Brain microvascular endothelial cell (primary cell): ENCODE measurements at places on chromosomes 2 and 18.

GRCh38 chr2:79824086-79824786, 311.4 kb downstream of the CTNNA2 start:
- DNase-seq = no peak

DNA sequence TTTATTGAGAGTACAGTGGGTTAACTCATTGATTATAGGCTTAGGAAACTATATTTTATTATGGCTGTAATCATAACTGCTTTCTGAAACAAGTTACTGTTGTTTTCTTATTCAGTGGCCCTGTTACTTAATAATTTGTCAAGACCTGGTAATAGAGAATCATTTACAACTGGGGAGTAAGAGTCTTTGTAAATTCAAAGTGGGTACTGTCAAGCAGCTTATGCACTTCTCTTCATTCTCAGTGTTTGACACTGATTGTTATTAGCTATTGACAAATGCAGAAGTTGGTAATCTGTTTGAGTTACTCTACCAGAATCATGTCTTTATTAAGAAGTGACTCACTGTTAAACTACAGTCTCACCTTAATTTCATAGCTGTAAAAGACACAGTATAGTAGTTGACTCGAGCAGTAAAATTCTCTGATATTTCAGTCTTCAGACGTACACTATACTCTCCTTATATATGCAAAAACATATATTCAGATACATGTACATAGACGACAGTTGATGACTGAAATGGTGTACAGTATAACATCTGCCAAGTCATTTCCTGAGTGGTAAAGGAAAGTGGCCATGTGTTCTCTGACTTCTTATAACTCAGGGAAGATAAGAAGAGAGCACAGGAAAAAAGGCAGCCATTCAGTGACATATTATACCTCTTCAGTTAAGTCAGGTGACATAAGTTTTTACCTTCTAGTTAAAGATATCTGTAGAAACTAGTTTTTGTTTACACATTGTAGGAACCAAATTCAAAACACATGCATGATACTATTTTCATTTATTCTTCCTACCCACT, 36.0 kb upstream of the TTC27 start:
- DNase-seq = peak; percentile 11

- no peak for DNase-seq
Observed at GRCh38 chr18:37980556-37980955, 415.0 kb upstream of the CELF4 start.

DNA sequence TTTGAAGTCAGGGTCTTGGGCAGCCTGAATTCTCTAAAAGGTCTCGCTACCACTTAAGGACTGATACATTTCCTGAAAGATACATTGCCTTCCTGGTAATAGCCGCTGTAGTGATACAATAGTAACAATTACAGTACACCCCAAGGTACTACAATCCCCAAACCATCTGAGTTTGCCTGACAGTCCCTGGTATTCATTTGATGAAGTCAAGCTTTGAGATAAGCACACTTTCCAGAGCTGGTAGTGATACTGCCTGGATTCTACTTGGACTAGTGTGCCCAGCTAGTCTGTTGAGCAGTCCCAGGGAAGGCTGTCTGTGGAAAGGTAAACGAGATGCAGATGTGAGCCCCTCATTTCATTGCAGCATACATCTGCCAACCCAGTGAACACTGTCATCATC, 24.4 kb upstream of the ITGB6 start:
- DNase-seq = no peak

- peak; percentile 25 for DNase-seq
Observed at GRCh38 chr2:203225423-203226039, 13.3 kb upstream of the CYP20A1 start.

DNA sequence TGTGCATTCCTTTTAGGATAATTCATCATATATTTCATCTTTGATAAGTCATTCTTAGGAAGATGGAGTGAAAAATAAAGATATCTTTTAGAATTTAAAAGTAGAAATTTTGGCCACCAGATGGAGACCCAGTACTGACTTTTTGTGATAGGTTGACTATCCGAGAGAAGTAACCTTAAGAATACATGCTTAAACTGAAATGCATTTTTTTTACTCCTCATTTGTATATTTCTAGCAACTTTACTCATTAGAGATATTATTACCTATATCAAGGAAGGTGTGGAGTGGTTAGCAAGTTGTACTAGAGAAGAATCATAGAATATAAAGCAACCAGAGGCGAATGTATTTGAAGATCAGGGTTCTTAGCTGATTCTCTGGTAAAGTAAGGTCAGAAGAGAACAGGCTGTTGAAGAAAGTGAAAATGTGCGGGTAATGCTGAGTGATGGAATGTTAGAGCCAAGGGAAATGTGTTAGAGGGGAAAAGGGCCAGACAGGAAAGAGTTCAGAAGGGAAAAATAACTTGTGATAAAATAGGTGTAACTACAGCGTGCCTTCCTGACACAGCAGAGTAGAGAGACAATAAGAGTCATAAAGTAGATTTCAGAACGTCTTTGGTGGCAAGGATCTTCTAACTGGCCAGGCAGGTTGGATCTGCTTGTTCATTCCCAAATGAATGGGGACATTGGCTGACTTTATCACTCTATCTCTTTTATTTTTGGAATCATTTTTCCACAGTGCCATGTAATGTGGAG, 52.3 kb downstream of the TDRD15 start:
- DNase-seq = no peak

GRCh38 chr2:241110089-241110606, 8.1 kb upstream of the MTERF4 start:
- no peak for DNase-seq

DNA sequence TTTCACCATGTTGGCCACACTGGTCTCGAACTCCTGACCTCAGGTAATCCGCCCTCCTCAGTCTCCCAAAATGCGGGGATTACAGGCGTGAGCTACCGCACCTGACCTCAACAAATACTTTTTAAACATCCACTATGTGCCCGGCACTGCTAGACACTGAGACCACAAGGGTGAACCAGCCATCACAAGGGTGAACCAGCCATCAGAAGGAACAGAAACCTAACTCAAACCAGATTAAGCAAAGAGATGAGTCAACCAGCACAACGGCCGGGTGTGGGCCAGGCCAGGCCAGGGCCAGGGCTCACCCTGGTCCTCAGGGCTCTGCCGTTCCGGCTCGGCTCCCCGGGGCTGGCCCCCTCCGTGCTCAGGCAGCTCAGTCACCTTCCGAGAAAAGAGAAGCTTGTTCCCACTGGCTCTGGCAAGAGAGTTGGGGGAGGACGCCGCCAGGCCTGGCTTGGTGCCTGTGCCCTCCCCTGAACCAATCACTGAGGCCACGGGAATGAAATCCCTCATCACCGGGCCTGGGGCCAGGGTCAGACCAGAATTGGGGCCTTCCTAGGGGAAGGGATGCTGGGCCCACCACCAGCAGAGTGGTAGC, 4.4 kb downstream of the TEX44 start:
- DNase-seq = no peak

GRCh38 chr18:8041526-8042111, 474.5 kb downstream of the PTPRM start:
- DNase-seq = no peak

GRCh38 chr18:62209046-62209445, 22.0 kb downstream of the RELCH start:
- no peak for DNase-seq

- peak; percentile 63 for DNase-seq
Observed at GRCh38 chr2:9613291-9613690, 17.5 kb downstream of the YWHAQ start.

GRCh38 chr2:39728941-39729351, 50.1 kb downstream of the THUMPD2 start:
- DNase-seq = peak; percentile 51

DNA sequence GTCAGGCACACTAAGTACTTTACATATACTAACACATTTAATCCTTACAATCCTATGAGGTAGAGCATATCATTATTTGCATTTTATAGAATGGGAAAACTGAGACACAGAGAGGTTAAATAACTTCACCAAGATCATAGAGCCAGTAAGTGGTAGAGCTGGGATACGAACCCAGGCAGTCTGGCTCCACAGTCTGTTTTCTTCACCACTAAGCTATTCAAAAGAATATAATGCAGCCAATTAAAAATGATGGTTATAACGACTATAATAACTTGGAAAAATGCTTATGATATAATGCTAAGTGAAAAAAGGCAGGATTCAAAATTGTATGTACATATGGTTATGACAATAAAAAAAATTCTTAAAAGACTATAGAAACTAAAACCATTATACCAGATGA, 7.3 kb downstream of the THOC1 start:
- no peak for DNase-seq

DNA sequence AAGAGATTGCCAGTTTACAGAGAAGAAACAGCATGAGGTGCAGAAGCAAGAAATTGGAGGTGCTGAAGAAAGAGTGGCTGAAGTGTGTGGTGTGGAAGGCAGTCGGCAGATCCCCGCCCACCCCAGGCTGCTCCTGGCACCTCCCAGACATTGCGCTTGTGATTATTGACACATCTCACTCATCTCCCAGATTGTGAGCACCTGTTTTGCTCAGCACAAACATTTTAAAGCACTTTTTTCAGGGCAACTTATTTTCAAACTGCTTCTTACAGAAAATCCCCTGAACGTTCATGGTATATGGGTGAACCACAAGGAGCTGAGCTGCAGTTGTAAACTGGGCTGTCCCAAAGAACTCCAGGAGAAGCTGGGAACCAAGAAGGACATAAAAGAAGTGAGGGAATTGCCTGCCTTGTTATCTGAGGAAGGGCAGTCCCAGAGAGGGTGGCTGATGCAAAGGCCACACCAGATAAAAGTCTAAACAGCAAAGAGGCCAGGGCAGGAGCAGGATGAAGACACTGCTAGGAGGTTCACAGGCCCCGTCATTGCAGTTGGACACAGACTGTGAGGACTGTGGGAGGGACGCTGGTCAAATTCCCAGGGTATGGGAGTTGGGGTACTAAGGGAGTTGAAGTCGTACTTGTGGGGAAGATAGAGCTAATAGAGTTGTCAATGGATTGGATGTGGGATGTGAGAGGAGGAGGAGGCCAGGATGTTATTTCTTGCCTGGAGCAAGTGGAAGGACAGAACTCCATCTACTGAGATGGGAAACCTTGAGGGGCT, 65.1 kb downstream of the INPP4A start:
- no peak for DNase-seq

GRCh38 chr2:232183279-232183678, 195.3 kb upstream of the ALPP start:
- no peak for DNase-seq

- DNase-seq = no peak
Observed at GRCh38 chr2:32008805-32009515, 1.8 kb downstream of the MEMO1 start.

- no peak for DNase-seq
Observed at GRCh38 chr18:34550902-34551301, 159.2 kb upstream of the DTNA start.

GRCh38 chr18:39647627-39648534, 2082.3 kb upstream of the CELF4 start:
- DNase-seq = peak; percentile 89

DNA sequence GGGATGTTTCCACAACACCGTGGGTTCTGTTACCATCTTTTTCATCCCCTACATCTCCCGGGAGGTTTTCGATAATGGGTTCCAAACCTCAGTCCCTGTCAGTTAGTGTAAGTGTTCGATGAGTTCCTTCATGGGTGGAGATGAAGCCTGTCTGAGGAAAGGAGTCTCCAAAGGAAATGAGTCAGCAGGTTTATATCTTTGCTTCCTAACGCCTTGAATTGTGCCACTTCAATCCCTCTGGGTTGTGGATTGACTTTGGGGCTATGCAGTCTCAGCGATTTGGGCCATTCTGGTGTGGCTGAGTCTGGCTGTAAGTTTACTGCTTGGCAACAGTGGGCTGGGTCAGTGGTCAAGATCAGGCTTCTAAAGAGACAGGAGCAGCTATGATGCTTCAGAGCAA, 1.2 kb downstream of the SERPINB5 start:
- DNase-seq = no peak

- peak; percentile 57 for DNase-seq
Observed at GRCh38 chr2:70686577-70687460, 81.2 kb downstream of the ADD2 start.

DNA sequence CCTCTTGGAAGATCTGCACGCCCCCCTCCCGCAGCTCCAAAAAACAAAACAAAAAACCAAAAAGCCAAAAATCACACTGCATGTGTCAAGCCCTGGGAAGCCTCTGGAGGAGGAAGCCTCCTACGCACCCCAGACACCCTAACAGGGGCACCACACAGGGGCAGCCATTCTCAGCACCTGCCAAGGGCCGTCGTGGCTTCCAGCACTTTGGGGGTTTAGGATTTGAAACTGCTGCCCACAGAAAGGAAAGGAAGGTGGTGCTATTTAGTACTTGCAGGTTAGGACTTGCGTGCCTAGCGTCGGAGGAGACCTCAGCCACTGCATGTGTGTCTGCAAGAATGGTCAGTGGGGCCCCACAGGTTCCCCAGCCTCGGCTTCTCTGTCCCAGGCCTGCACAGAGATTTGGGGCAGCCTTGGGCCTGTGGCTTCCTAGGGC, 419 bp upstream of the GPR55 start:
- DNase-seq = no peak

DNA sequence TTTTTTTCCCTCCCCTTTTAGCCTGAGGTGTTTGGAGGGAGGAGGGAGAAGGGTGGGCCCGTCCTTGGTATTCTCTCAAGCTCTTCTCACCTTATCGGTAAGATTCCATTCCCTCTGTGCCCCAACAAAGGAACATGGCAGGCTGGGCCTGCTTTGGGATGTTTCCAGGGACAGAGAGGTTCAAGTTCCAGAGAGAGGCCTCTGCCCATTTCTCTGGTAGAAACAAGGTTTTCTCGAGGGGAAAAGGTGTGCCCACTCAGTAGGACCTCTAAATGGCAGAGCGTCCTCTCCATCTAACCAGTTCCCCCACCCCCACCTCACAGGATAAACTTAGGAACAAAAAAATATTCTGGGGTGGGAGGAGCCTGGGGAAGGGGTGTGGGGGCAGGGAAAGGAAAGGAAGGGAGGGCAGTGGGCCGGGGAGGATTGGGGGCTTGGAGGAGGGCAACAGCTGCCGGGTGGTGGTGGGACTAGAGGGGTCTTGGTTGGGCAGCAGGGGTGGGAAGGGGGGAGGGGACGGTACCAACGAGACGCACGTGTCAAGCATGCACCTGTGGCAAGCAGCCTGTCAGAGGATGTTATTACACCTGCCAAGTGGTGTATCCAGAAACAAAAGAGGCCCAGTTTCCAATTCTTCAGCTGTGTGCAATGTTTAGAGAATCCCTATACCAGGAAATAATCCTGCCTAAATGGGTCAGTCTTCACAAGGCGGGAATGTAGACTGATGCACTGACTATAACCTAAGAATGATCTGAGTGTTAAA, 2.1 kb downstream of the PCBP1 start:
- no peak for DNase-seq

- DNase-seq = peak; percentile 37
Observed at GRCh38 chr2:68368654-68369336, 3.7 kb downstream of the PLEK start.

DNA sequence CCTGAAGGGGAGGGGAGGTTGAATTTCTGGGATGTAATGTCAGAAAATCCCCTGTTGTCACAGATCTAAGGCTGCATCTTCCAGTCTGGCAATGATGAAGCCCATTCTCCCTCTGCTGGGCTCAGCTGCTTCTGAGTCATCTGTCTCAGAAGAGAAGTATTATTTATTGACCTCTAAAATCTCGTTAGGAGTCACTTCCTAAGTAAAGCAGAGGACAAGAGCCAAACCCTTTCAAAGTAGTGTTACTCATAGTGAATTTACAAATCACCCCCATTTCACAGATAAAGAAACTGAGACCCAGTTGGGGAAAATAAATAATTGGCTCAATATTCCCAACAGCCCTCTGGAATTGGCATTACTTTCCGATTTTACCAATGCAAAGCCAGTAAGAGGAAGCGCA, 167.3 kb upstream of the SKOR2 start:
- DNase-seq = no peak

GRCh38 chr2:230068651-230069055, at the start of gene SLC16A14:
Gene SLC16A14 (minus strand): TSS chr2:230068924. CDS start chr2:230059352, 9,572 bp downstream.
- DNase-seq = peak; percentile 53

GRCh38 chr18:2906704-2907549, 60.1 kb downstream of the EMILIN2 start:
- DNase-seq = no peak

GRCh38 chr18:25166113-25166512, 185.9 kb downstream of the ZNF521 start:
- DNase-seq = no peak
